Left lobe of liver (tissue), 2 donors: ENCODE measurements at places on chromosomes 12 and 14. TPM values are rescaled to one million over a fixed set of nuclear protein-coding genes. Genes with fewer than 3 reads are reported as not detected.

Gene CCDC175
- total RNA-seq = not detected

DNA sequence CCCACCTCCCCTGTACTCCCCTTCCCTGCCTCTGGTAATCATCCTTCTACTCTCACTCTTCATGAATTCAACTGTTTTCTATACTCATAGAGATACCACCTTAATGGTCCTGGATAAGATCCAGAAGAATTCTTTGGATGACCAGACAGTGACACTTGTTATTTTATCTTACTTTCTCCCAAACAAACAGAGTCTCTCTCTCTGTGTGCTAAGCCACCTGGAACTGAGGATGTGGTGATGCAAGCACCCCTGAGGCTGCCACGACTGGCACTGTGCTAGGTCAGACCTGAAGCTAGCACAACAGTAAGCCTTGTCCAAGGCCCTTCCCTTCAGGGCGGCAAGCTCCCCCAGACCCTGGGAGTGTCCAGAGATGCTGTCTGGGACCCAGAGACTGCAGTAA, 250.2 kb downstream of the C12orf50 start:
- DNase-seq = no peak

DNA sequence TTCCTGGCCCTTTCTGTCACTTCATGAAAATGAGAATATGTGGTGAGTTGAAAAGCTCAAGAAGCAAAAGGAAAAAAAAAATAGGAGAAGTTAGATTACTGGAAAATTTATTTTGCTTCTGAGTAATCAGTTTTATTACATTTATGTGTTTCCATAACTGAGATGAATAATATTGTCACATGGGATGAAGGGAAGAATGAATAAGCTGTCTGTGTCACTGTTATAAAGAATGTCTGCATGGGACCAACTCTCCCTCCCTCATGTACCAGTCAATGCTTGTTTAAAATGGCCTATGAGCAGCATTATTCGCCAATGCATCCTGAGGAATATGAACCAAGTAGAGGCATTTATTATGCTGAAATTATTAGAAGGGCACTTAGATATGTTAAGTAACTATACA, 246.3 kb downstream of the PRKD1 start:
- no peak for DNase-seq

Gene SERPINA4
- 186 TPM for total RNA-seq
